ENCODE measurements at places on chromosomes 7 and 10.

- no peak for DNase-seq
Observed at GRCh38 chr7:153415632-153416031, 636.6 kb upstream of the DPP6 start.

DNA sequence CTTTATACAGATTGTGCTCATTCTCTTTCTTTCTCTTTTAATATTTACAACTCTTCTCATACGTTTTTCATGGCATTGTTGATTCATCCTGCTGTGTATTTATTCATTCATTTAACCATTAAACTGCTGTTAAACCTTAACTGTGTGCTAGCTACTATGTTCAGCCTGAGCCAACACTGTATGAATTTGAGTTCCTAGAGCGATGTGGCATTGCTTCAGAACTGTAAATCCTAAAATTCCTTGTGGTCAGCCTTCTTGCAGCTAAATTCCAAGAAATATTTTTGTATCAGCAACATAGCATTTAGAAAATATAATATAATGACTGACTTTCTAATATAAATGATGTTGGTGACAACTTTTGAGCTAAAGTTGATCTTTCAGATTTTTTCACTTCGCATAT, 184.7 kb upstream of the FZD1 start:
- DNase-seq = no peak

DNA sequence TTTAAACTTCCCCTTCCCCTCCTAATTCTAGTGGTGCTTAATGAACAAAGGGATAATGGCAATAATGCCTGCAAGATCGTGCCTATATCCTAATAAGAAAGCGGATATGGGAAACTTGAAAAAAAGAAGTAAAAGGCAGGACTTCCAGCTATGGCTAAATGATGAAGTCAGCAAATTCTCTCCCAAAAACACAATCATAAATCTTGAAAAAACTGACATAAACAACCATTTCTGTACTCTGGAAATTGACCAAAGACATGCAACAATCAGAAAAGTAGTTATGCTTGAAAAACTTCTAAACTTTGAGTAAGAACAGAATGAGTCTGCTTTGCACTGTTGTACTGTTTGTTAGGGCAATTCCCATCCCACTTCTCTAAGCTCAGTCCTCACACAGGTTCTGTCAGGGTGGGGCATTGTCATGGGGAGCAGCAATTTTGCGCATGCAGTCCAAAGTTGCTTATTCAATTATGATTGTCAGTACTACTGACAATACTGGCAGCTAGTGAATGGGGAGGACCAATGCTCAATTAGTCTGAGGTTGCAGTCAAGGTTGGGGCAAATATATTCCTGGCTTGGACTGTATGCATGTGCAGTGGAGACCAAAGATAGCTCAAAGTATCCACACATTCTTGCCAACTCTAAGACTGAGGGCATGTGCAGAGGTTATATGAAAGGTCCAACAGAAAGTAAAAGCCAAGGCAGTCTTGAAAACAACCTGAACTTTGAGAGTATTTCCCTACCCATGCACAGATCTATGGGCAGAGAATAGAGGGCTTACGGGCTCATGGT, 34.1 kb upstream of the ARHGAP22 start:
- DNase-seq = no peak

DNA sequence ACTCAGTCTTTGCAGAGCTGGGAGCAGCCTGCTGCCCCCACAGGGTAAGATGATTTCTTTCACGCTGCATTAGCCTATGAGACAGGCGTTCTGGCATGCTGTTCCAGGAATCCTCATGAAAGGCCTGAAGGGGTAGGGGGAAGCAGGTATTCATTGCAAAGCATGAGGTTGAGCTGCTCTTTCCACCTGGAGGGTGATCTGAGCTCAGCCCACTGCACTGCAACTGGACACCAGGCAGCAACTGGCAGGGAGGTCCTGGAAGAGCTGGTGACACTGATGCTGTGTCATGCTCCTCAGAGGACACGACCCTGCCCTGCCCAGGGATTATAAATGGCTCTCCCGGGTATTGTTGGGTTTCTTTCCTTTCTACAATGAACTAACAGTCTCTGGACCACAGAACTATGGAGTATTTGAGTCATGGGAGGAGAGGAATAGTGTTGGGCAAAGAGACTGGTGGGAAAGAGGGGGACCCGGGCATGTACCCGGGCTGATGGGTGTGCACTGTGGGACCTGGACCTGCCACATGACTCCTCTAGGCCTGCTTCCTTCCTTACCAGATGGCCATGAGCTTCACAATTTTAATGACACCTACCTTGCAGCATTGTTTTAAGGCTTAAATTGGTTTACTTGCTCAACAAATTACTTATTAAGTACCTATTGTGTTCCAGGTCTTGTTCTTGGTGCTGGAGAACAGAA, 24.3 kb downstream of the SLC25A28 start:
- DNase-seq = no peak

- DNase-seq = peak; percentile 53
Observed at GRCh38 chr7:21944616-21945453, 864 bp downstream of the CDCA7L start.

- no peak for DNase-seq
Observed at GRCh38 chr10:92323079-92323478, 32.1 kb downstream of the MARCHF5 start.

DNA sequence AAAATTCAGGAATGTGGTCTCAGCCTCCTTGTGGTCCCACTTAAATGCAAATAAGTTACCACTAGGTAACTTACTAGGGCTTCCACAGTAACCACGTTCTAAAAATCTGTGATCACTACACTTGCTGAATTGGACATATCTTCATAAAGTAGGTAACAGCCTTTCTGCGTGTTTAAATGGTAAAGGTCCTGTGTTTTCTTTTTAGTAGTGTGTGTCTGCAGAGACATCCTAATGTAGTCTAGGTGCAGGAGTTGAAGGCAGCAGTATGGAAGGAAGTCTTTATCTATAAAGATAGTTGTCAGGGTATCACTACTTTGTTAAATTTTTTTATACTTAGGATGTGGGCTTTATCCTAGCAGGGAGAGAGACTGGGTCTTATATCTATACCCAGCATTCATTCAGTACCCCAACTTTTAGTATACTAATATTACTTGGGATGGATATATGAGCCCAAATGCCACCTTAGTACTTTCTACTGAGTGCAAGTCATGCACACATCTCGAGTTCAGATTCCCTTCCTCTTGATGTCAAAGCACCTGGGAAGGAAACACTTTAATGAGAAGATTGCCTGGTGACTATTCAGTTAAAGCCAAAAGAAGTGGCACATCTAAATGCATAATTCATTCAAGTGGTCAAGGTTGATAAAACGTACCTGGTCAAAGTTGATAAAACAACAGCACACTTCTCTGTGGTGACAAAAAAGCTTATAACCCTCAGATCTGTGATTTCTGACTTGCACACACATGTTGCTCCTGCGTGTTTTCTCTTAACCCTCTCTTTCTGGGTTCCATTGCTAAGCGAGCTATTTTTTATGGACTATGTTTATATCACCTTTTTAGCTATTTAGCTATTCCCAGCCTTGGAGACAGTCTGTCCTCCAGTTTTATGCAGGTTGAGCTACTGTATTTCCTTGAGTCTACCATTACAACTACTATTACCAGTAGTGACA, 281.1 kb upstream of the DKK1 start:
- DNase-seq = no peak

- peak; percentile 13 for DNase-seq
Observed at GRCh38 chr7:22601408-22601807, 101.4 kb upstream of the STEAP1B start.

GRCh38 chr7:120185940-120186682, 86.9 kb upstream of the KCND2 start:
- no peak for DNase-seq

Measured in inflammatory macrophage (primary cell).